Kidney (tissue), 22 donors: ENCODE measurements at places on chromosomes 16 and 17.

GRCh38 chr17:2931876-2932275 lies 131.5 kb downstream of the OR1D5 start:
- no peak for DNase-seq

DNA sequence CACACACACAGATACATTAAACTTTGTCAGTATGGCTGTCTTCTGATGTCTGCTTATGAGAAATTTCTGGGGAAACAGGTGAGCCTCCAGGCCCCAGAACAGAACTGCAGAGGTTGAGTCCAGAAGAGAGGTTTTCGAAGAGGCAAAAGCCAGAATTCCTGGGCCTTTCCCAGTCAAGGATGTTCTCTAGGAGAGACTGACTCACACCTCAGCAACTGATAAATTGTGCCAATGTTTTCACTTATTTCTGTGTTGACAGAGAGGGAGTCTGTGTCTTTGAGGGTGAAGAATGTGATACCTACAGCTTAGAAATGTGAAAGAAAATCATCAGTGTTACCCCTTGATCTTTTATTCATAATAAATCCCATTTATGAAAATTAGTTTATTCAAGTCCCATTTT lies 30.3 kb downstream of the LDHD start:
- DNase-seq = no peak

DNA sequence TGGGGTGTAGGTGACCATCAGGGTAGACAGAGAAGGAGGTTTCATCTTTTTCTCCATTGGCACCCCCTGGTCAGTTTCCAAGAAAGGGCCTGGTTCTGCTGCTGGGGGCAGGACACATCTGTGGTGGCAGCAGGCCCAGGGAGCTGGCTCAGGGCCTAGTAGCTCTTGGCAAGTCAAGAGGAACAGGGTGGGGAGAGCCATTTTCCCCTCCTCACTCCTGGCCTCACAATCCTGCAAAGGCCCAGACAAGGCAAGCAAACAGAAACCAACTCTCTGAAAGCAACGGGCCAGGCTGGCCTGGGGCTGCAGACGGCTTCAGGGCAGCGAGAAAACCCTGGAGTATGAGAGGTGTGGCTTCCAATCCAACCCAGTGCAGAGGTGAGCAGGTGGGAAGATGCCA lies 192.9 kb upstream of the DYNLRB2 start:
- no peak for DNase-seq

GRCh38 chr16:4358831-4359561 lies 7.9 kb upstream of the PAM16 start:
- DNase-seq = peak; percentile 88

- DNase-seq = no peak
Observed at GRCh38 chr17:74704544-74704943, 8.2 kb downstream of the CD300LF start.

DNA sequence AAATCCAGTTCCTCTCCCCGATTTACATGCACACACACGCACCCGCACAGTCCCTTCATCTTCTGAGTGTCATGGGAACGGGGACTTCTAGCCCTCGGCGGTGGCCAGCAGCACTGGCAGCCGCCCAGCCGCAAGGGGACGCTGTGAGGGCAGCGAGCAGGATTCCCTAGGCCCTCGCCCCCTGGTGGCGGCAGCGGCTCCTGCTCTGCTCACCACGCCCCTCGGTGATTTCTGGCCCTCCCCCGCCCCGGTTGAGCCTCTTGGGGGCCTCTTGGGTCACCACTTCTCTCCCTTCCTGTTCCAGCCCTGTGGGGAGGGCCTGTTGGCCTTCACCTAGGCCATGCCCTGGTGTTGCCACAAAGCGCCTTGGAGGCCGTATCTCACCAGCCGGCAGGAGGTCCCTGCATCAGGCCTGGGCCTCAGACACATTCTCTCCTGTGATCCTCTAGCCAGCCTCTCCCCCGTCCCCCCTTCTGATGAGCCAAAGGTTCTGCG lies 75.2 kb upstream of the KSR1 start:
- peak; percentile 37 for DNase-seq

DNA sequence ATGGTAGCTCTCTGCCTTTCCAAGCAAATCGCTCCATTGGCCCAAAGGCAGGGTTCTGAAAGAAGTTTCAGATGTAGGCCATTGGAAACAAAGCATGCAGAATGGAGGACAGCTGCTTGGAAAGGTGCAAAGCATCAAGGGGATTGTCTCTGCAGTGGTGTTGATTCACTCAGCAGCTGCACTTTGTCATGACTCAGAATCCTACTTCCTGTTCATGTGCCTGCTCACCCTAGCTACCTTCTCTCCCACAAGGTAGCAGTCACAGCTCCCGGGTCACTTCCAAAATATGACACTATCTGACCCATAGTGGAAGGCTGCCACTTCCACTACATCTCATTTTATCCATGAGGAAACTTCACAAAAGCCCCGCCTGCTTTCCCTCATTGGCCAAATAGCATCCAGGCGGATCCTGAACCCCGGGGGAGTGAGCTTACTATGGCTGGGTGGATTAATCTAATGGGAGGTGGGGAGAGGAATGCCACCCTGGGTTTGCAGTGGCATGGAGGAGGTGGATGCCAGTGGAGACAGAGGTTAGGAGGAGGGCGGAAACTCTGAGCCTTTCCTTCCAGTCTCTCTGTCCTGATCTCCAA lies 74.7 kb upstream of the NKD1 start:
- DNase-seq = no peak

DNA sequence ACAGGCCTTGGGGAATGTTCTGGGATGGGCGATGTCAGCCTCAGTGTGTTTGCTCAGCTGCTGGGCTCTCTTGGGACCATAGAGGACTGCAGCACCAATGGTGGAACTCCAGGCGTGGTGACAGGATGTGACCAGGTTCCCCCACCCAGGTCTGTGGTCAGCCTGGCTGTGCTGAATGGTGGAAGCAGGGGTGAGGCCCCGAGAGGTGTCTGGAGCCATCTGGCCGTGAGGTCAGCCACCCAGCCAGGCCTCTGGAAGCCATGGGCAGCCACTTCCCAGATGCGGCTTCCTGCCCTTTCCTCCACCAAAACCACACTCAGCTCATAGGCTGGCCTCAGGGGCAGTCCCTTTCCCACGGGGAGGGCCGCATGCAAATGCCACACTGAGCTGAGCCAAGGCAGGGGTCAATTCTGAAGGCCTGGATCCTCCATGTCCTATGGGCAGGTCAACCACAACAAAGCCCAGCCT lies 7.8 kb upstream of the MAPK7 start:
- DNase-seq = peak; percentile 27

- DNase-seq = no peak
Observed at GRCh38 chr17:8884336-8884990, 17.0 kb upstream of the PIK3R6 start.

DNA sequence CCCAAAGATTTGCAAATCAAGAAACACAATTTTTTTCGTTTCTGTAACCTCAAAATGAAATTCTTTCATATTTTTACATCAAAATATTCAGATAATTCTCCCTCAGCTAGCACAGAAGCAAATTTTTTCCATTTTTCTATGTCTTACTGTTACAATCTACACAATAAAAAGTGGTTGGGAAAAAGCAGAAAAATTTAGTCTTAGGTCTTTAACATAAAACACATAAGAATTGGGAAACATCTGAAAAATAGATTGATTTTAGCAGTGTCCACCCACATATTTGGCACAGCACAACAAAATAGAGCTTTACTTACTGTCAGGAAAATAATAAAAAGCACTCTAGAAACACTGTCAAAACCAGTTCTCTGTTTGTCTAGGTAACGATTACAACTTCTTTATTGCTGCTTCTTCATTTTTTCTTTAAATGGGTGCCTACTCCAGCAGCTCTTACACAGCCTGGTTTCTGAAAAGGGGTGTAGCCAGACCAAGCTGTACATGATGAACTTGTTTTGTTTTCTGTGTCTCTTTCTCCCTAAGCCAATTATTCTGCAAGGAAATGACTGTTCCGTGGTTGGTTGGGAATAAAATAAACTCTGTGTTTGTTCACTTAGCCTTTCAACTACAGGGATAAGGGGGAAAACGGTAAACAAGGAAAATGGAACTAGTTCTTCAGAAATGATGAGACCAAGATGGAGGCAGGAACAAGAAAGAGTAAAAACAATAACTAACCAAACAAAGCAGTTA lies at the start of gene ABCA6:
Gene ABCA6 (minus strand): TSS at position 465 of the 744 bp plus-strand sequence. CDS start 1,192 bp downstream, outside the sequence.
- no peak for DNase-seq
